ENCODE measurements at places on chromosomes 3 and 15. TPM values are rescaled to one million over a fixed set of nuclear protein-coding genes. Genes with fewer than 3 reads are reported as not detected.

The TTLL13 gene
- total RNA-seq: not detected

The GPR27 gene
- 0.26 TPM for total RNA-seq

The GOLGA8N gene
- total RNA-seq: 6.8 TPM

The IQCH gene
- 5.0 TPM for total RNA-seq

The GRK7 gene
- total RNA-seq: not detected

The STAG1 gene
- 36.6 TPM for total RNA-seq

The MUC20 gene
- total RNA-seq: 0.20 TPM
